NCI-H2029 treated with DMSO at 0.1 percent for 48 hours (cell line): ENCODE measurements at places on chromosomes 1 and 21.
A peak's percentile ranks its signal among the peaks of the same experiment; 100 is the strongest.

GRCh38 chr1:244084763-244085162 is 33.7 kb downstream of the ZBTB18 start:
- DNase-seq = no peak

GRCh38 chr1:49171941-49172593 is 395.4 kb upstream of the BEND5 start:
- no peak for DNase-seq

- DNase-seq = no peak
Observed at GRCh38 chr1:176515310-176515709, 52.3 kb downstream of the PAPPA2 start.

GRCh38 chr1:78408810-78409209 is 82.0 kb upstream of the PTGFR start:
- no peak for DNase-seq

GRCh38 chr21:41726970-41727783 is 39.7 kb downstream of the RIPK4 start:
- DNase-seq = no peak

- DNase-seq = no peak
Observed at GRCh38 chr21:15472108-15473040, 257.4 kb upstream of the USP25 start.

DNA sequence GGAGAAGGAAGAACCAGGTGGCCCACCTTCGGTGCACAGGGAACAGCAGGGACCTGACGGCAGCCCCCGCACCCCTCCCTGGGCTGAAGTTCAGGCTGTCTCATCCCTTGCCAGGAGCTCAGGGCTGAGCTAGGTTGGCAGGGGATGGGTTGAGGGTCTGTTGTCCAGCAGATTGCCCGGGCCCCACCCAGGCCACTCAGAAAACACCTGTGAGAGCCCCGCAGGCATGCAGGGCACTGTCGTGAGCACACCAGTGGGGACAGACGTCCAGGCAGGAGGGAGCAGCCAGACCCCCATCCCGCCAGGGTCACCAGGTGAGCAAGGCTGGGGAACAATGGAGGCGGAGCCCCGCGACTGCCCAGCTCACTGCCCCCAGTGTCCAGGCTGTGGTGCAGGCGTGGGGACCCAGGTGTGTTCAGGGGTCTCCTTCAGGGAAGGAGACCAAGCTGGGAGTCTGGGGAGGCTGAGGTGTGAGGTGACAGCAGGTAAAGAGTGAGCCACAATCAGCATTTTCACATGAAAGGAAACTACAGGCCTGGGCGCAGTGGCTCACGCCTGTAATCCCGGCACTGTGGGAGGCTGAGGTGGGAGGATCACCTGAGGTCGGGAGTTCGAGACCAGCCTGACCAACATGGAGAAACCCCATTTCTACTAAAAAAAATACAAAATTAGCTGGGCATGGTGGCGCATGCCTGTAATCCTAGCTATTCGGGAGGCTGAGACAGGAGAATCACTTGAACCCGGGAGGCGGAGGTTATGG is 9.4 kb upstream of the SAMD11 start:
- DNase-seq = no peak

DNA sequence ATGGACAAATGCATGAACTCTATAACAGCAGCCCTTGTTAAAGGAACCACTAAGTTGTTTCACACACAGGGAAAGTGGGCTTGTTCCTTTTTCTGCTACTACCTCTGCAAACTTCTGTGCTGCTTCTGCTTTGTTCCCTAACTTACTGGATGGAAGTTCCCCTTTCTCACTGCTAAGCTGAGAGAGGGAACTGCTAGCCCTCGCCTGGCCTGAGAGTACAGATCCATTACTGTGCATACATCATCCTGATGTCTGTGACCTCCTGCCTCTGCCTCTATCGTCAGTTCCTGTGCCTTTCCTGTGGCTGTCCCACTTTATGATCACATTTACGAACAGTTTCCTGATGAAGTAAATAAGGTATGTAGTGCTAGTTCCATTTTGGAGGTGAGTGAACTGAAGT is 3.5 kb downstream of the GNAT2 start:
- no peak for DNase-seq

DNA sequence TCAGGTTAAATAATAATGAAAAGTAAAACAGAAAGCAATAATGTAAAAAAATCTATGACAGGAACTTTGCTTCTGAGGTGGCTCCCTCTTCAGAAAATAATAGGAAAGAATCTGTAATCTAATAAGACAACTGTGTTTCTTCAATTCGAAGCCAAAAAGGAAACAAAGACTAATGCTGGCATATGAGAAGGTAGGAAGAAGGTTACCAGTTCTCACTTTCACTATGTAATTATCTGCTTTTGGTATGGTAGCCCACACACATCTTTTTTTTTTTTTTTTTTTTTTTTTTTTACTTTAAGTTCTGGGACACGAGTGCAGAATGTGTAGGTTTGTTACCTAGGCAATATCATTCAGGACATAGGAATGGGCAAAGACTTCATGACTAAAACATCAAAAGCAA is 47.1 kb downstream of the COP1 start:
- DNase-seq = no peak

DNA sequence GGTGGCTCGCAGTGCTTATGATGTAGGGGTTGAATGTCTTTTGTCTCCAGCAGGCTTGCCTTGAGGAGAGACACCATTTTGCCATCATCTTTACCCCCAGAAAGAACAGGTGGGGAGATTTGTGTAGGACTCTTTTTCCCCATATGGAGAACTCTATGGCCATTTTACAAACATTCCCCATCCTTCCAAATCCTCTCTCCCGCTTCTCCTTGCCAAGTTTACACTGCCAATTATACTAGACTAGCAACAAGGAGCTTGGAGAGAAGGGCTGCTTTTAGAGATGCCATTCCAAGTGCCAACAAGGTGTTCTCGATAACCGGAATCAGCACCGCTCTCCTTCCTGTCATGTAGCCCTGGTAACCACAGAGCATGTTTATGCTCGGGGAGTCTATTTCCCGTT is 233.1 kb downstream of the CAMTA1 start:
- no peak for DNase-seq

DNA sequence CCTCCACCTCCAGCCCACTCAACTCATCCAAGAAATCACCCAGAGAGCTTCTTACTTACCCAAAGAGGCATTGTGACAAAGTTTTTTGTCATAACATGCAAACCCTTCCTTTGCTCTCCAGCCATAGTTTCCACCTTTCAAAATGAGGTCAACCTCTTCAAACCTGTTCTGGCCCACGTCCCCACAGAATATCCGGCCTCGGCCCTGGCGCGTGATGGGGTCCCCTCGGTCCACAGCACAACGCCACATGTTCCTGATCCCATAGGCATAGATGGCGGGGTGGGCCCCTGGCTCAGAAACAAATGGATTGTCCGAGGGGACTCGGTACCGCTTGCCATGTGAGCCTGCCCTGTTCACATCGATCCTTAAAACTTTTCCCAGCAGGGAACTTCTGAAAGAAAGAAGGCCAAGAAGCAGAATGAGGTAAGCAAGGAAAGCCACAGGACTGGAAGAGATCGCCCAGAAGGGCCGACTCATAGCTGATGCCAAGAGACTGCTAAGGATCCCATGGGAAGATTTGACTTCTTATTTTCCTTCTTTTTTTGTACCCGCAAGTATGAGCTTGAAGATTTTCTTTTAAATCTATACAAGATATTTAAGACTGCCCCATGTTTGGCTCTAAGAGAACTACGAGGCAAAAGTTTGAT is 7.8 kb downstream of the HHIPL2 start:
- DNase-seq = no peak

DNA sequence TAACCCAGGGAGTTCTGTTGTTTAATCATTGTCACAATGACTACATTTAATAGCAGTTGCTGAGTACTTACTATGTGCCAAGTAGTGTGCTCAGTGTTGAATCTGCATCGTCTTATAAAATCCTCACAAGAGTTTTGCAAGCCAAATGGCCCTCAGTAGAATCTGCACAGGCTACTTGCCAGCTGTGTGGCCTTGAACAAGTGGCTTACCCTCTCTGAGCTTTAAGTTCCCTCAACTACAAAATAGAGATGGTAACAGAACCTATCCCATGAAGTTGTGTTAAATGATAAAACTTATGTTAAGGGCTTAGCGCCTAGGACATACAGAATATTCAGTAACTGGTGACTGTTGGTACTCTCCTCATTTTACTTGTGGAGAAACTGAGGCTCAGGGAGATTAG is 9.1 kb upstream of the SLC30A2 start:
- DNase-seq = no peak

DNA sequence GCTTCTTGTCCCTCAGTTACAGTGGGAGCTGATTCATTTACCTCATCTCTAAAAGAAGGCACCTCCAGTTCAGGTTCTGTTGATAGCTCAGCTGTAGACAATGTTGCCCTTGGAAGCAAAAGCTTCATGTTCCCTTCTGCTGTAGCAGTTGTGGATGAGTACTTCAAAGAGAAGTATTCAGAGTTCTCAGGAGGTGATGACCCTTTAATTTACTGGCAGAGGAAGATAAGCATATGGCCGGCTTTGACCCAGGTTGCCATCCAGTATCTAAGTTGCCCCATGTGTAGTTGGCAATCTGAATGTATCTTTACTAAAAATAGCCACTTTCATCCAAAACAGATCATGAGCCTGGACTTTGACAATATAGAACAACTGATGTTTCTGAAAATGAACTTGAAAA is 4.5 kb downstream of the ZBED6 start:
- no peak for DNase-seq

DNA sequence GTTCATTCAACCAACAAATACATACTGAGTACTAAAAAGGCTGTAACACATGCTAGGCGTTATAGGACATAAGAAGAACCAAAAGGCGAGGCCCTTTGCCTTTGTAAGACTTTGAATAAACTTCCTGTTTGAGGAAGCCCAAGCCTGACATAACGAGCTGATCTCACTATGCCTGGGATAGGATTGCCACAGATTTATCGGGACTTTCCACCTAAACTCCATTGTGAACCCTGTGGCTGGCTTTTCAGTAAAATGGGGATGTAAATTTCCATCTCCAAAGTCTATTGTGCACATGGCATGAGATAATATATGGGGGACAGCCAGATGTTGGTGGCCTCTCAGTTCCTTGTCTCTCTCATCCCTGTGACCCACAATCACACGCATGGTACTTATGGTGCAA is 41.9 kb downstream of the LMO4 start:
- DNase-seq = no peak

DNA sequence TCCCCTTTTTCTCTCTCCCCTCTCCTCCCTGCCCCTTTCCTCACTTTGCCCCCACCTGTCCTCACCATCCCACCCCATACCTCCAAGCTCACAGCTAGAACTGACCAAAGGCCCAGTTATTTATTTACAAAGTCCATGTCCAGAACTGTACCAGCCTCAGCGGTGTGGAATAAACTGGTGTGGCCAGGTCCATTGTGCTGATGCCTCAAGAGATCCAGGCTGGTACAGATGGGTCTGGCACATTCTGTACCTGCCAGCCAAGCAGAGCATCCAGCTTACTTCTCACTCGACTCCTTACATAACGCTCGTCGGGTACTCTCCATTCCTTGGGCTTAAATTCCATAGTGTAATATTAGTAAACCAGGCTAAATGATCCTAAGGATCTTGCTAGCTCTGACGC is 11.8 kb downstream of the PDZK1IP1 start:
- DNase-seq = no peak

DNA sequence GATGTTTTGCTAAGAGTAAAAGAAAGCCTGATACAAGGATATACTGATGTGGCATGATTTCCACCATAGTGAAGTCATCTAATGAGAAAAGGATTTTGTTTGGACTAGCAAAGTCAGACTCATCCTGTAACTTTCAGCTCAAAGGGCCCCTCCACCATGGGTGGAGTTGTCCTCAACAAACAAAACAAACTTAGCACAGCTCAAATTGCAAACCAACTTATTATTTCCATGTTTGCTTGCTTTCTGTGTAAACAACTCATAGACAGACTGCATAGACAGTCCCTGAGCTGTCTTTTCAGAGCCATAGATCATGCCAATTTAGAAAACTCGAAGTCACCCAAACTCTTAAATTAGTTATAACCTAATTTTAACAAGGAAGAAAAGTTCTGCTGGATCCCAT is 69.4 kb upstream of the VAV3 start:
- DNase-seq = no peak

GRCh38 chr1:17852383-17852782 is 97.2 kb downstream of the ACTL8 start:
- DNase-seq = peak; percentile 41

GRCh38 chr1:84912726-84913554 is 19.9 kb upstream of the LPAR3 start:
- no peak for DNase-seq

DNA sequence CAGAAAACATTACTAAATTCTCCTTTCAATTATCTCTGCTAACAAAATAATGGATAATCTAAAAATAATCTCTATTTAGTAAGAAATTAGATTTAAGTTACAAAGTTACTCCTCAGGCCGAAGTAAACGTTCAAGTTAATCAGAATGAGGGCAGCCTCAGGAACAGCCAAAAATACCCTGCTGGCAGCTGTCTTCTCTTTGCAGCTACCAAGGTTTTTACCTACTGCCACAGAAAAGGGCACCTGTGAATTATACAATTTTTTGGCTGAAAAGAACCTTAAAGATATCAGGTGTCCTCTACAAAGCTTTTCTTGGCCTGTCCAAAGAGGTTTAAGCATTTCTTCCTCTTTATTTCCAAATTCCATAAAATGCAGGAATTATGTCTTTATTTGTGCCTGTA is 84.4 kb downstream of the AKT3 start:
- DNase-seq = no peak

DNA sequence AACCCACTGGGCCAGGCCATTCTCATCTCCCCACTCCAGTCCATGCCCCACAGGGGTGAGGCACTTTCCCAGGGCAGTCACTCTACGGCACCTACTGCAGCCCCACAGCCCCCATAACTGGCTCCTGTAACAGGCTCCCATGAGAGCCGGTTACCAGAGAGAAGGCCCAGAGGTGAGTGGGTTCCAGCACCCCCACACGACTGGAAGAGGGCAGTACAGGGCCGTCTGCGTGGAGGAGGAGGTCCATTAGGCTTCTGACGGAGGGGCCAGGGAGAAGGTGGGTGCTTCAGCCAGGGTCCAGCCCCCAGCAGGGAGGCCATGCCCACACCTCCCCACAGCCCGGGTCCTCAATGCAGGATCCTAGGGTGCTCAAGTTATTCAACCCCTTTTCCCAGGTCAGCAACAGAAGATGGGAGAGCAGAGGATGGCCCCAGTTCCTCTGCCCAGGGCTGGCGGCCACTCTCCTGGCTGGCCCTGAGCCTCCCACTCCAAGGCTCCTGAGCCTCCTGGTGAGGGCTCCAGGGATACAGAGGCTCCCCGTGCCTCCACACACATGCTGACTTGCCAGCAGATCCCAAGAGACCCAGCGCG is 1.6 kb downstream of the ACAP3 start:
- no peak for DNase-seq

- no peak for DNase-seq
Observed at GRCh38 chr21:36747815-36748383, 49.0 kb downstream of the SIM2 start.

DNA sequence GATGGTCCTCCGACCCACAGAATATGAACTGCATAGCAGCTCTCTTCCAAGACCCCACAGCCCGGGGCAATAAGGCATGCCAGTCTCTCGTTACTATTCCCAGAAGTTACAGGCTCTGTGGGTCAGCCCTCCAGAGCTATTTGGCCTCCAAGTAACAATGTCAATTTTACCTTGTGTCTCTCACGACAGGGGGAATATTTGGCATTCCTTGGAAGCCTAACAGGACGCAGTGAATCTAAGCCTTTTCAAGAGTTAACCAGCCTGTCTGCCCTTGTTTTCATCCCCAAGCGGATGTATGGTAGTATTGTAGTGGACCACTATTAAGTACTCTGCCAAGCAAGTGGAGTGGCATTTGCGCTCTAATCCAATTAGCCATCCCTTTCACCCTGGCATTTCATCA is 24.4 kb upstream of the GNG4 start:
- DNase-seq = no peak
